ENCODE measurements at places on chromosomes 5 and 9. TPM values are rescaled to one million over a fixed set of nuclear protein-coding genes. Genes with fewer than 3 reads are reported as not detected.

DNA sequence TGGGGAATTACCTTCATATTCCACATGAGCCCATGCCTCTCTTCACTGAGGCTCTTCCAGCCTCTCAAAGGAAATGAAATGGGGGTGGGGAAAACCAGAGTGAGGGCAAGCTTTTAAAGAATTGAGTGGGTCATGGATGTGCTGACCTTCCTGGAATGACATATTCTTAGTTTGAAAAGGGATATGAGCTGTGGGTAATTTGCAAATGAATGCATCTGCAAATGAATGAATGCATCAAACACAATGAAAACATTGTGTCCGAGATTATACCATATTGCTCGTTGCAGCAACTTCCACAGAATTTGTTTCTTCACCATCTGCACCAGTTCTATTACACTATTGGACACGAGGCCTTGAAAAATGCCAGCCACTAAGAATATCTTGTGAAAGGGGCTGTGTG, 198.6 kb upstream of the CDH6 start:
- peaks cover 15% of the 10 kb centered on the region for H3K4me1 ChIP-seq
- H3K27me3 ChIP-seq = no peaks in the 10 kb centered on the region
- no peak overlapping the region for H3K27ac ChIP-seq
- no peaks in the 10 kb centered on the region for H3K36me3 ChIP-seq
- no peak overlapping the region for H3K4me3 ChIP-seq

DNA sequence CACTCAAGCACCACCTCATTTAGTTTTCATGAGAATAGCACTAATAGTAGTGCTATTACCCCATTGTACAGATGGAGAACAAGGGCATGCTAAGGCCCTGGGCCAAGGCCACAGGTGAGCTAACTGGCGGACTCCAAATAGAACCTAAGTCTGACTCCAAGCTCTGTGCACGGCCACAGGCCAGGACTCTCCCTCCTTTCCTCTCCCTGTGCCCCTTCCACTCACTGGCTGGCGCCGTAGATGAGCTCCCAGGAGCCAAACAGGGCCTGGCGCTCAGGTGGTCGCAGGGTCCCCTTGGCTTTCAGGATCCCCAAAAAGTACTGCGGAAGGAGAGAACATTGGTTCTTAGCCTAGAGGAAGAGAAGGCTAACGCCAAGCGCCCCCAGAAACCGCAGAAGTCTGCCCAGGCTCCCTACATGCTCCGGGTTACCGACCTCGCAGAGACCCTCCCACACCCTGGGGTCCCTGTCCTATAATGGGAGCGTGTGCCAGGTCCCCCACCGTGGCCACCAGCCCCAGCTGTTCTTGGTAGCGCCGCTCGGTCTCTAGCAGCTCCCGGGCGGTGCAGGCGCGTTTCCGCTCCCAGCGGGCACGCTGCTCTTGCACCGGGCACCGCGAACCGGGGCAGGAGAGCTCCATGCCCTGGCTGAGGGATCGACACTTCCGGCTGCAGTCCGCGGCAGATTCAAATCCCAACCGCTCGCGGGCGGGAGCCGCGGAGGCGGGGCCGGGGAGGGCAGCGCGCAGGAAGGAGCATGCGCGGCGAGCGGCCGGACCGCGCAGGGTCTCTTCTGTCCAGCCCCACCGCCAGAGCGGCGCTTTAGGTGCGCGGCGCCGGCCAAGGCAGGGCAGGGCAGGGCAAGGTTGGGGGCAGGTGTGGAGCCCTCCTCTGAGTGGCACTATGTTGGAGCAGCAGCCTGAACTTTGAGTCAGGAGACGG, at the start of gene ARHGEF39:
Gene ARHGEF39 (minus strand): TSS at position 665 of the 940 bp plus-strand sequence. CDS start 26 bp downstream, at position 639.
- DNase-seq = peak; percentile 93
- H3K27ac ChIP-seq = peak within 1 kb of the TSS; percentile 79
- H3K27me3 ChIP-seq = no peaks in the 10 kb centered on the region
- peaks cover 9% of the 10 kb centered on the region for H3K36me3 ChIP-seq

DNA sequence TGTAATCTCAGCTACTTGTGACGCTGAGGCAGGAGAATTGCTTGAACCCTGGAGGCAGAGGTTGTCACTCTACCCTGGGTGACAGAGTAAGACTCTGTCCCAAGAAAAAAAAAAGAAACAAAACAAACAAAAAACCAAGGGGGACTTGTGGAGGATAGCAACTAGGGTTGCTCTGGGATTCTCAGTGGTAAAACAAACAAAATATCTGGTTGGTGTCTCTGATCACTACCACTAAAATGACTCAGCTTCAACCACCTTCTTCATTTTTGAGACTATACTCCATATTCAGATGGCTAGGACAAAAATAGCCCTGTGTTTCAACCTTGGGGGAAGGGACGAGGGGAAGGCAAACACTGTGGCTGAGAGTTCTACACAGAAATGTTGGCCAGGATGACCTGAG, 110.3 kb downstream of the ARRDC3 start:
- no peak overlapping the region for H3K4me3 ChIP-seq
- peak overlapping the region; percentile 35 for H3K27ac ChIP-seq
- no peaks in the 10 kb centered on the region for H3K36me3 ChIP-seq
- DNase-seq = no peak
- no peaks in the 10 kb centered on the region for H3K27me3 ChIP-seq

DNA sequence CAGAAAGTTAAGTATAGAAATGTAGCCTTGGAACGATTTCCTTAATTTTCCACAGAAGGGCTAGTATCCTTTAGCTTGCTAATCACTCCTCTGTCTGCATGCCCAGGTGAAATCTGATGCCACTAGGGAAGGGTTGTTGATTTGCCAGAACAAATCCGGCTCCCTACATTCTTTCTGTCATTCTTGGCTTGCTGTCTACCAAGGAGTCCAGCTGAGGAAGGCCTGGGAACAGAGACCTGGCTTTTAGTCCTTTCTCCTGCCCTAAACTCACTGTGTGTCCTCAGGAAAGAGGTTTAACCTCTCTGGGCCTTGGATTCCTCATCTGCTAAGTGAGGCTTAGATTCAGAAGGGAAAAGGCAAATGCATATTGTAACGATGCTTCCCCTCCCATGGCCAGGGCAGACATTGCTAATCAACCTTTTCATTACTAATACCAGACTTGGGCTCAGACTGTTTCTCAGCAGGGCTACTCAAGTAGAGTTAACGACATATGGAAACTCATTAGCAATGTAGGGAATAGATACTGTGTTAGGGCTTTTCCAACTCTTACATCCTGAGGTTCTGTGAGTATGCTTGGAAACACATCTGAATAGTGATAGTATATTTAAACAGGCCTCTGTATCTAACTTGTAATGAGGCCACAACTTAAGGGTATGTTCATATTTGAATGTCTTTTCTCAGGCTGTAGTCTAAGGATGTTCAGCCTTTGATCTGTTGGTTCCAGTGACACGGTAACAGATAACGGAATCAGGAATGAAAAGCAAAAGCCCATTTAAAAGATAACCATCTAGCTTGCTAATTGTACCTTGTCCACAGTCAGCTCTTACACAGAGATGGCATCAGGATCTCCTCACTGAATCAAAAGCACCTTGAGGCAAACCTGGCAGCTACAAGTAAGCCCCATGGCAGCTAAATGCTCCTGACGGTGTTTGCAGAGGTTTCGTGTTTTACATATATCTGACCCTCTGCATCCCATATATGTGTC, 4.1 kb downstream of the GALNT10 start:
- H3K36me3 ChIP-seq = peaks cover 26% of the 10 kb centered on the region
- no peaks in the 10 kb centered on the region for H3K27me3 ChIP-seq
- peak overlapping the region; percentile 89 for H3K27ac ChIP-seq
- H3K4me3 ChIP-seq = peak overlapping the region; percentile 24
- DNase-seq = no peak

DNA sequence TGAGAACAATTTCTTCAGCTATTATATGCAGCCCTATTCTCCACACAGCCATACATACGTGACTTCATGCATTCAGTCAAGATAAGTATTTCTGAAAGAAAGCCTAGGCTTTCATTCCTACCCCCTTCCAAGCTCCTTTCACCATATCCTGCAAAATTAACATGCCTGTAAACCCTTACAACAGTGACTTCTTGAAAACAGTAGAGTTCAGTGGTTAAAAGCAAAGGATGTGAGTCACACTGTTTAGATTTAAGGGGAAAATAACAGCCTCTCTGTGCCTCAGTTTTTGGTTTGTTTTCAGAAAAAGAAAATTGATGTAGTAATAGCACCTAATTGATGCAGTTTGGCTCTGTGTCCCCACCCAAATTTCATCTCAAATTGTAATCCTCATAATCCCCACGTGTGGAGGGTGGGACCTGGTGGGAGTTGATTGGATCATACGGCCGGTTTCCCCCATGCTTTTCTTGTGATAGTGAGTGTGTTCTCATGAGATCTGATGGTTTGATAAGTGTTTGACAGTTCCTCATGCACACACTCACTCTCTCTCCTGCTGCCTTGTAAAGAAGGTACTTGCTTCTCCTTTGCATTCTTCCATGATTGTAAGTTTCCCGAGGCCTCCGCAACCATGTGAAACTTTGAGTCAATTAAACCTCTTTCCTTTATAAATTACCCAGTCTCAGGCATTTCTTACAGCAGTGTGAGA, 264.8 kb downstream of the CETN3 start:
- no peaks in the 10 kb centered on the region for H3K36me3 ChIP-seq
- peaks cover 8% of the 10 kb centered on the region for H3K4me1 ChIP-seq

DNA sequence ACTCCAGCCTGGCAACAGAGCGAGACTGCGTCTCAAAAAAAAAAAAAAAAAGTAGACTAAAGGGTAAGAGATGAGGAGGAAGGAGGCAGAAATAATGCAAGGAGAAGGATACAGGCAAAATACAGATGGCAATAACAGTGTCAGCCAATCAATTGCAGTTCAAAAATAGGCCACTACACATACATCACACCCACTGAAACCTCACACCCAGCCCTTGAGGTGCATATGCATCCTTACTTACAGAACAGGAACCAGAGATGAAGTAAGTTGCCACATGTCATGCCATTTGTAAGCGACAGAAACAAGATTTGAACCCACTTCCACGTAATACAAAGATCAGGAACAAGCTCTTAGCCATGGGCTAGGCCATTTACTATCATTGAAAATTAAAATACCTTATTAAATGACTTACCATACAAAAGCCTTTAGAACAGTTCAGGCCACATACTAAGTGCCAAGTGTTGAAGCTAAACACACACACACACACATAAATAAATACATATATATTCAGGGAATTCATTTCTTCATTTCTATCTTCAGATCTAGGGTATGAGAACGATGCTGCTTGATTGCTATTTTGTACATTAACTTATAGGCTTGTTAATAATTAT, 98.4 kb downstream of the FNBP1 start:
- peak overlapping the region; percentile 5 for H3K27ac ChIP-seq
- peaks cover 1% of the 10 kb centered on the region for H3K4me1 ChIP-seq
- H3K36me3 ChIP-seq = peaks cover 28% of the 10 kb centered on the region

DNA sequence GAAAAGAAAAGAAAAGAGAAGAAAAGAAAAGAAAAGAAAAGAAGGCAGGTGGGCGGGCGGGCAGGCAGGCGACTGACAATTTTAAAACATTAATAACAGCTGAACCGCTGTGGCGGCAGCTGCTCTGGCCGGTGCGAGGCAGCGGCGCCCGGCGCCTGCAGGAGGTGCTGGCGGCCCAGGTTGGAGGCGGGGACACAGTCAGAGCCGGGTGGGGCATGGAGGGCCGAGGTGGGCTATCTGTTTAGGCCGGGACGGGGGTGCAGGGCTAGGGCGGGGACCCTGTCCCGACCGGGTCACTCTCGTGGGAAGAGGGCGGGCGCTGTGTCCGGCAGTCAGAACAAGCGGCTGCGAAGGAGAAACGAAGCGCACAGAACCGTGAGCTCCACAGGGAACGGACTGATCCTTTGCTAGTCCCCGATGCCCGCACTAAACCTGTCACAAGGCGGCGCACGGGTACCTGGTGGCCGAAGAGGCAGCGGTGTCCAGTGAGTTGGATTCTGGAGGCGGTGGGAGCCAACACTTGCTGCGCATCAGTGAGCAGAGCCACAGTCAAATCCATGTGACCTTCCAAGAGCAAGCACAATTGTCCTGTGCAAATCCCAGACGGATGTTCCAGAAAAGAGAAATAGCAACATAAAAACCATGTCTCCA, 13.6 kb upstream of the ALDOB start:
- H3K4me1 ChIP-seq = peaks cover 35% of the 10 kb centered on the region
- H3K4me3 ChIP-seq = peak overlapping the region; percentile 79
- H3K36me3 ChIP-seq = no peaks in the 10 kb centered on the region
- H3K27me3 ChIP-seq = peaks cover 33% of the 10 kb centered on the region

- H3K27me3 ChIP-seq = no peaks in the 10 kb centered on the region
- H3K36me3 ChIP-seq = peaks cover 23% of the 10 kb centered on the region
- no peak for DNase-seq
- peak overlapping the region; percentile 95 for H3K27ac ChIP-seq
Observed at GRCh38 chr5:159010661-159011442, 88.9 kb downstream of the EBF1 start.

DNA sequence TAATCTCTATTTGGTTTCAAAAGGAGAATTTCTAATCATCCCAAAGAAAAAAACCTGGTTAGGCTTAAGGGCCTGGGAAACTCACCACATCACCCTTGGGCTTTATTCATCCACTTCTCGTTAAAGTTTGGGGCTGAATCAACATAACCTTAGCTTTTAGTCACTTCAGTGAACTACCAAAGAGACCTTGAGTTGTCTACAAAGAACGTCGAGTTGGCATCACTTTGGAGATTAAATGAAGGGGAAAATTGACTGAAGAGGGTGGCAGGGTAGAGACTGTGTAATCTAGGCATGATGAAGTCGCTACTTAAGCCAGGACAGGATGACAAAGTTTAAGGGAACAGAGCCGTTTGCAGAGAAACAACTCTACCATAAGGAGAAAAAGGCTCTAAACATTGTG, 341.4 kb downstream of the RAB3C start:
- no peaks in the 10 kb centered on the region for H3K27me3 ChIP-seq
- H3K4me1 ChIP-seq = peaks cover 15% of the 10 kb centered on the region
- H3K4me3 ChIP-seq = no peak overlapping the region
- no peak for DNase-seq
- no peak overlapping the region for H3K27ac ChIP-seq
- H3K36me3 ChIP-seq = no peaks in the 10 kb centered on the region

DNA sequence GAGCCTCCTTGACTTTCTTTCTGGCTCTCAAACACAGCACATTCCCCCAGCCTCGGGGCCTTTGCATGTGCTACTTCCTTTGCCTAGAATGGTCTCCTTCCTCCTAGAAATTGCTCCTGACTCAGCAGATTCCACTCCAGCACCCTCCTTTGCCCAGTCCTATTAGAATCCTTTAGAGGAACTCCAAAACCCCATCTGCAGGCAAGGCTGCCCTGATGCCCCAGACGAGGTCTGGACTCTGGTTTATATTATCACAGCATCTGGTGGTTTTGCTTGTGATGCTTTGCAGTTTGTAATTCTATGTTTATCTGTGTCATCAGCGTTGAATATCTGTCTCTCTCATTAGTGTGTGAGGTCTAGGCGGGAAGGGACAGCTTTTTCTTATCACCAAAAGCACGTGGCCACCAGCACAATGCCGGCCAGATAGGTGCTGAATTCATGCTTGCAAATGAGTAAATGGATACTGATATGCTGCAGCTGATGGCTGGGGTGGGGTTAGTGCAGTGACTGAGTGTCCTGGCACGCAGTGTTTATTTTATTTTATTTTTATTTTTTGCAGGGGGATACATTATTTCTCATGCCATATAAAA, 30.0 kb upstream of the ANKH start:
- H3K4me1 ChIP-seq = peaks cover 19% of the 10 kb centered on the region
- H3K4me3 ChIP-seq = no peak overlapping the region
- peaks cover 6% of the 10 kb centered on the region for H3K27me3 ChIP-seq
- peak overlapping the region; percentile 85 for H3K27ac ChIP-seq
- H3K36me3 ChIP-seq = no peaks in the 10 kb centered on the region

- no peaks in the 10 kb centered on the region for H3K4me1 ChIP-seq
- H3K27ac ChIP-seq = no peak overlapping the region
- H3K4me3 ChIP-seq = no peak overlapping the region
- DNase-seq = no peak
- H3K27me3 ChIP-seq = no peaks in the 10 kb centered on the region
Observed at GRCh38 chr9:30744871-30745270, 1639.6 kb upstream of the ACO1 start.

Gene NMUR2
- total RNA-seq = not detected

Gene IL7R
- total RNA-seq = 0.44 TPM

All from osteocyte (in vitro differentiated cells).